AG04449 (cell line): ENCODE measurements at places on chromosomes 2 and 18.
A peak's percentile ranks its signal among the peaks of the same experiment; 100 is the strongest.

- DNase-seq, result no peak
Measured at GRCh38 chr2:161273038-161273760, 35.0 kb upstream of the PSMD14 start.

DNA sequence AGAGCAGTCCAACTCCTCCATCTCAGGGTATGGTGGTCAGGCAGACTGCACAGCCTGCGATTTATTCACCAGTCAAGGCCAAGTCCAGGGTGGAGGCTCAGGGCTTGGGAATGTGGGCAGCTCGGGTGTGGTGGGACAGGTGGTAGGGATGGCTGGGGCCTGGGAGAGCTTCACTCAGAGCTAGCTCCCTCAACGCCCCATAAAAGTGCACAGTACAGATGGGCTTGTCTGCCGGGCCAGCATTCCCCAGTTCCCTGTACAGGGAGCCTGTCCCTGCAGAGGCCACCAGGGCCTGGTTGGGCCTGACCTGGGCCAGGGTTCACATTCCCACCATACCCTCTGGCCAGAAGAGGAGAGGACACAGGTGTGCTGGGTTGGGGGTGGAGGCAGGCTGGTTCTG lies 49.2 kb upstream of the OTOS start:
- no peak for DNase-seq

GRCh38 chr2:216292886-216293301 lies 79.4 kb downstream of the MARCHF4 start:
- no peak for DNase-seq

DNA sequence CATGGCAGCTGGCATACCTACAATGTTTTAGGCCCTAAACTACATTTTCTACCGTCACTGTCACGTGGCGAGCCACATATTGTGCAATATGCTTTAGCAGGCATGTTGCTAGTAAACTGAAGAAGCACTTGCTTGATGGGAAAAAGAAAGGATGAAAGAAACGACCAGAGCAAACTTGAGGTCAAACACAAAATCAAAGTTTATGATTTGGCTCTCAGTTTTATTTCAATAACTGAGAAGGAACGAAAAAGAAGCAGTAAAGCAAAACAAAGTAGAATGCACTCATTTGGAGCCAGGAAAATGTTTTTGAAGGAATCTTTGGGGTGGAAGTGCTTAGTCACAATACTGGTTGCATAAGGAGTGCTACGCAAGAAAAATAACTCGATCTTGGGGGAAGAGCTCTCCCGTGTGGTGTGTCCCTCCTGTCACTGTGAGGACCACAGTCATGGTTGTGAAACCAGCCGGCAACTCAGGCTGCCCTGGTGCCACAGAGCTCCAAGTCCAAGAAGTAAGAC lies 349.8 kb downstream of the RBM43 start:
- peak; percentile 61 for DNase-seq

DNA sequence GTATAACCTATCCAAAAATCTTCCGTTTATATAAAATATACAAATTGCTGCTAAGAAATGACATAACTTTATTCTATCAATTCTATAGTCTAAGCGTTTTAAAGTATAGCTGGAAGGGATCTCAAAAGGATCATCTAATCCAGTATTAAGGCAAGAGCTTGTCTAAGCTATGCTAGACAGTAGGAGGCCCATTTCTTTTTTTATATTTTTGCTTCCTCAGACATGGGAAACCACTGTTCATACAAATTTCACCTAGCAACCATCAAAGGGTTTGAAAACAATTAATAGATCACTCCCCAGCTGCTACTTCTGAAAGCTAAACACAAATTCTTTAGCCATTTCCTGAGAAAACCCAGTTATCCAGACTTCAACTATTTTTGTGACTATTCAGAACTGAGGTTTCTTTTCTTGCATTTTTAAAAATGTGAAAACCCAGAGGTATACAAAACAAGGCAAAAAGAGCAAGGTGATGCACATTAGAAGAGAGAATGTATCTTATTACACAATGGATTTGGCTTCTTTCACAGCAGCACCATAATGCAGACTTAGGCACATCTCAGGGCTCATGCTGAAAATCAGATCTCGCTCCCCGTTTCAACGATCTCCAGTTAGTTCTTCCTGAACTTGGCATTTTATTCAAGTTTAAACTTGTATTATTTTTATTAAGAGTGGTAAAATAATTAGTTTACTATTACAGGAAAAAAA lies 274.4 kb downstream of the LRP1B start:
- no peak for DNase-seq

DNA sequence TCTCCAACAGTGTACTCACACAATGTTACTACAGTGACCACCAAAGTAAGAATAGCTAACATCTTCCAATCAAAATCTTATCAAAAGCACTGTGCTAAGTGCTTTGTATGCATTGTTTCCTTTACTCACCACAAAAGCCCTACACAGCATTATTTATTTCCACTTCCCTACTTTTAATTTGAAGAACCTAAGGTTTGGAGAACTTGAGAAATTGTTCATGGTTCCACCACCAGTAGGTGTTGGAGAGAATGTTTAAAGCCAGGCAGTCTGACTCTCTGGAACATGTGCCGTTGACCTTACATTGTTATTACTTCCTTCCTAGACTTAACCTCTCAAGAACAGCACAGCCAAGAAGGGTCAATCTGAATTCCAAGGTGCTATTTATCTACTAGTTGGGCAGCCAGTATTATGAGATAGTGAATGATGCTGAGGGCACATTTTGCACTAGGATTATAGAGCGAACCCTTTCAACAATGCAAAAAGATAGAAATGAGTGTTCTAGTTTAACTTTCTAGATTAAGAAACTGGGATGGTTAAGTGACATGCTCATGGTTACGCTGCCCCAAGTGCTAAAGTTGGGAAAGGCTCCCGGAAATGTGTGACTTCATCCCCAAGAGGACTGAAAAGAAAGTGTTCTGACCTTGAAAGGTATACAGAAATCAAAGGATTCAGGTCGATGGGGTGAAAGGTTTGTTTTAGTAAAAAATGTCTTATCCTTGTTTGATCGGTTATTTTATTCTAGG lies 55.2 kb upstream of the FAM136A start:
- no peak for DNase-seq

DNA sequence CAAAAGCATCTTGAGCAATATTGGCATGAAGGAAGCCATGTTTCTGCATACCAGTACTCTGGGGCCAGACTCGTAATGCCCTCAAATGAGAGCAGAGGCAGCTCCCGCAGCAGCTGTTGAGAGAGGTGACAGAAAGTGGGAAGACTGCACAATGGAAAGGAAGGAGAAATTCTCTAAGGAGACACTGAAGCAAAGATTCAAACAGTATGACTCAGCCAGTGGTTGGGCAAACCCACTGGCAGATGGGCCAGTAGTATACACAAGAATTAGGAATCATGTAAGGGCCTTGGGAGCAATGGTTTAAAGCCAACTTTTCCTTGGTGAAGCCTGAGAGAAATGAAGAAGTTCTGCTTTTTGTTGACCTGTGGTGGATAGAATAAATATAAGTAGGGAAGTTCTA lies 2092.7 kb upstream of the PIK3C3 start:
- no peak for DNase-seq

DNA sequence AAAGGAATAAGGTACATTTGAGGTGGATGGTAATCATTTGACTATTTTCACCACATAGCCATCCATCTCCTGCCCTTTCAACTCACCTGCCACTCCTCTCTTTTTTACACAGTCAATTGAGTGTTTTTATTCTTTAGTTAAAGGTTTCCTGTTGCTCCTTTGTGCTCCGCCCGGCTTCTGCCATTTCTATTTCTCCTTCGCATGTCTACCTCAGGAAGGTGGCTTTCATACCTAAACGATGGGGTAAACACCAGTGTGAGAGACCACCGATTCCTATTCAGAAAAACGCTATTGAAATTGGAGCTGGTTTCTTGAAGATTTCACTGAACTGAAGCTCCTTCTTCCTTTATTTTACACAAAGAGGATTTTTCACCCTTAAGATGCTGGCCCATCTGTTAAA lies 1628.0 kb upstream of the PIK3C3 start:
- no peak for DNase-seq

DNA sequence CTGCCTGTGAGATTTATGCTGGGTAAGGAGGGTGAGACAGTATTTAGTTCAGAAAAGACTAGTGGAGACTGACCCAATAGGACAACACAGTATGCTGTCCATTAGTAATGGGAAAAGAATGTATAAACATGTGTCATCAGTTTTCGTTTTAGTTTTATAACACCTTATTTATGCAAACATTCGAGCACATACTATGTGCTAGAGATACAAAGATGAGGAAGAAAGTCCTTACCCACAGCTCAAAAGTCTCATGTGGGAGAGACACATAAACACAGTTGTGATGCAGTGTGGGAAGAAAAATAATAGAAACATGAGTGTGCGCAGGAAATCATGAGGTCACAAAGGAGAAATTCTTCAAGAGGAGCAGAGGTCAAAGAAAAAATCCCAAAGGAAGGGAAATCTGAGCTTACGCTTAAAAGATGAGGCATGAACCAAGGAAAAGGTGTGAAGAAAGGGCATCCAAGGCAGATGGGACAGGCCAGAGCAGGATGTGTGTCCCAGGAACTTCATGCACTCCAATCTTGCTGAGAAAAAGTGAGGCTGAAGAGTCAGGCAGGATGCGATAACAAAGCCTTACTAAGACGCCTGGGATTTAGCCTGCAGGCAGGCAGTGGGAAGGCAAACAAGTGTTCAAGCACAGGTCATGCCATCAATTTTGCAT lies 8.1 kb downstream of the METTL21A start:
- DNase-seq, result peak; percentile 73

DNA sequence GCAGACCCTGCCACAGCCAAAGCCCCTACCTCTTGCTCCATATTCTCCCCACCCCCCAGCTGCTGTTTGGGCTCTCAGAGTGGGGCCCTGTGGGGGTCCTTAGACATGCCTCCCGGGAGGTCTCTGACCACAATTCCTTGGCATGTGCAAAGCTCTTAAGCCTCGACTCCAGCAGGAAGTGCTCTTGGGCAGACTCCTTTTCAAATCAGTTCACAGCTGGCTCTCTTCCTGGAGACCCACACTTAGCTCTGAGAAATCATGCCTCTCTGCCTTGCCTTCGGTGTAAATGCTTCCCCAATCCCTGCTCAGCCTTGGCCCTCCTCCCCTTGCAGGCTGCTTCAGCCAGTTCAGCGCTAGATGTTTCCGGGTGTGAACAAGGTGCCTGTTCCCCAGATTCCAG lies 46.9 kb downstream of the NGEF start:
- no peak for DNase-seq

DNA sequence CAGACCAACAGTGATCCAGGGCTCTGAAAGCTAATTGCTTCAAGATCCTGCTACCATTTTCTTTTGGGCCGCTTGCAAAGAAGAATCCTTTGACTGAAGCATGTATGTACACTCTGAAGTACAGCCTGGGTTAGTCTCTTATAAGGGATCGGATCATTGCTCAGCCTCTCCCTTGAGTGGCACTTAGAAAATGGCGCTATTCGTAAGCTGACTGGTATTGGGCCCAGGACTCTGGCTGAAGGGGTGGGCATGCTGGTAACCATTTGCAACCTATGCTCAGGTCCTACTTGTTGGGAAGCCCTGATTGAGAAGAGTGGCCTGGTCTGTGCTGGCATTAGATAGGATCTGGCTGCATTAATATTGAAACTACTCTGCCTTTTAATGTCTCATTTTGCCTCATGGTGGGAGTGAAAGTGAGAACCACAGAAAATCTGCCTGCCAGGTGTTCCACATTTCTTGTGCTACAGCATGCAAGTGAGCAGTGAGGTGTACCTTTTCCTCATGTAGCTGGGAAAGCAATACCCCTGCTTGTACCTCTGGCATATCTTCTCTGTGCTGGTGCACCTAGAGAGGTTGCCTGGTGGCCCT lies 661 bp upstream of the MGAT5 start:
- DNase-seq, result no peak

DNA sequence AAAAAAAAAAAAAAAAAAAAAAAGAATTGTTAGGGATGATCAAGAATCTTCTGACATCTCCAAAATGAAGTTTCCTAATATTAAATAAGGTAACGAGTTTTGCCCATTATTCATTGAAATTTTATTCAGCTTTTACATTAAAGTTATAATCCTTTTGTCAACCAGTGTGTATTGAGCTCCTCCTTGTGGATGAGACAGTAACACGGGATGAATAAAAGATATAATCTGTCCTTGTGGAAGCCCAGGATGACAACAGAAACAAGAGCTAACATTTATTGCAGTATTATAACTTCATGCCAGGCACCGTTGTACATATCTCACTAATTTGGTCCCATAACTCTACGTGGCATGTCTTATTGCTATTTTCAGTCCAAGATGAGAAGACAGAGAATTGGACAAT lies 33.4 kb upstream of the SERPINB7 start:
- no peak for DNase-seq

DNA sequence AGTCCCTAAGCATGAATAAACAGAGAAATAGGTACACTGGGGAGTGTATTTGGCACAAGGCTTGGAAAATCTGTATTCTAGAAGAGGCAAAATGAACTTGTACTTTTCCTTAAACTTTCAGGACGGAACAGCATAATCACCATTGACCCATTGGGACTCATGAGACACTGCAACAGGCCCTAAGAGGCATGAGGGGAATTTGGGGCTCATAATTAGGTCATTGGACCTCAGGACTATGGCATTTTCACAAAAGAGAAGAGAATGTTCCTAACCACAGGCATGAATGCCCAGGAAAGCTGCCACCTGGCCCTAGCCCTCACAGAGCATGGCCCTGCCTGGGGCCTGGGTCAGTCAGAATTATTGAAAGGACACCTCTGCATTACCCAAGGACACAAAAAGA lies 67.9 kb upstream of the PIK3C3 start:
- DNase-seq, result no peak

DNA sequence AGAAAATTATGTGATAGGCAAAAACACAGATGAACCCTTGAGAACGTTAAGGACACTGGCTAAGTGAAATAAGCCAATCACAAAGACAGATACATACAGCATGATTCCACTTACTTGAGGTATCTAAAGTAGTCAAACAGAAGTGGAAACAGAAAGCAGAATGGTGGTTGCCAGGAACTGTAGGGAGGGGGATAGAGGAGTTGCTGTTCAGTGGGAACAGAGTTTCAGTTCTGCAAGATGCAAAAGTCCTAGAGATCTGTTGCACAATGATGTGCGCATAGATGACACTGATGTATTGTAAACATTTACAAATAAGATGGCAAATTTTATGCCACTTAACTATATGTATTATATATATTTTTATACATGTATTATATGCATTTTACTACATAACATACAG lies 59.7 kb downstream of the POLE4 start:
- DNase-seq, result no peak

GRCh38 chr2:29394311-29394980 lies 279.2 kb downstream of the CLIP4 start:
- DNase-seq, result no peak

DNA sequence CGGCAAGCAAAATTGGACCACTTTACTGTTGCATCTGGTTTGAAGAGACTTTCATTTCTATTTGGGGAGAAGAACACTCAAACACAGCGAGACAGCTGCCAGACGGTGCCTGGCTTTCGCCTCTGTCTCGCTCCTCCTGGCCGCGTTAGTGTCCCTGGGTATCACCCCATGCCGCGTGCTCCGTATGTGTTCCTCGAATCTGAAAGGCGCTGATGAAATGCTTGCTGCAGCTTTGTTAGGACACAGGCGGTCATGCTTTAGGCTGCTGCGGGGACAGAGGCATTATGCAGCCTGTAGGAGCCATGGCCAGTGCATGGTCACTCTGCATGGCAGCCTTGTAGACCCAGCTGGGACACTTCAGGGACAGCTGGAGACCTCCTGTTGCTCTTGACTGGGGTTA lies 53.9 kb downstream of the LDLRAD4 start:
- no peak for DNase-seq

- no peak for DNase-seq
Measured at GRCh38 chr2:63064197-63064596, 13.6 kb downstream of the OTX1 start.

- DNase-seq, result no peak
Measured at GRCh38 chr18:46721331-46721730, 35.5 kb downstream of the ST8SIA5 start.

GRCh38 chr2:177325554-177325953 lies 61.0 kb upstream of the NFE2L2 start:
- no peak for DNase-seq
